ENCODE measurements at places on chromosomes 5 and 9.
A peak's percentile ranks its signal among the peaks of the same experiment; 100 is the strongest.

DNA sequence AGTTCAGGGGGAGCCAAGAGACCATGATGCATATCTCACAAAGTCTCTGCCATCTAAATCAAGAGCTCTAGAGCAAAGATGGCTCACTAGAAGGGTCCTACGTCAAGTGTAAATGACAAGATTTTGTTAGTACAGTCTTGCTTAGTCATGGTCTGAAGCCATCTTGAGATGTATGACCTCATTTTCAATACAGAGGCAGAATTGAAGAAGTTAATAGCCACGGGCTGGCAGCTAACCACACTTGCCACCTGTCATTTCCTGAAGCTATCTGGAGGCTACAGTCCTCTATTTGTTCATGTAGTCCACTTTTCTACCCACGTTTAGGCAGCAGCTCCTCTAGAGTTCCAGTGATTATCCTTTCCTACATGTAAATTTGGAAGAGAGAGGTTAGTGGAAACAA, 231.7 kb upstream of the CDH12 start:
- DNase-seq: no peak

DNA sequence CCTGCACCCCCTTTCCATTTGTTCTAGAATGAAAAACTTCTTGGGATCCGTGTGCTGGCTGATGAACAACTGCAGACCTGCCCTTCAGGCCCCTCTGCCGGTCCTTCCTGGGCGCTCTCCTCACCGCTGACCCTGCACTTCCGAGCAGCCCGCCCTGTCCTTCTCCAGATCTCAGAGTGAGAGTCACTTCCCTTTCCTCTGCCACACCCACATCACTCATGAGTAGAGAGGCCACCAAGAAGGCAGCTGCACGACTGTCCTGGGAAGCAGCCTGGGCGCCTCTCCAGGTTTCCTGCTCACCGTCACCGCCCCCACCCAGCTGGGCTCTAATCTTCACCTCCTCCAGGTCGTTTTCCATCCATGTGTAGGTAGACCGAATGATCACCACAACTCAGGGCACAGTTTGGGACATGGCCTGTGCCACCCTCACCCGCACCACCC, 35.0 kb upstream of the NSMF start:
- no peak for DNase-seq

GRCh38 chr5:134077926-134078580, 36.4 kb upstream of the TCF7 start:
- DNase-seq: no peak

DNA sequence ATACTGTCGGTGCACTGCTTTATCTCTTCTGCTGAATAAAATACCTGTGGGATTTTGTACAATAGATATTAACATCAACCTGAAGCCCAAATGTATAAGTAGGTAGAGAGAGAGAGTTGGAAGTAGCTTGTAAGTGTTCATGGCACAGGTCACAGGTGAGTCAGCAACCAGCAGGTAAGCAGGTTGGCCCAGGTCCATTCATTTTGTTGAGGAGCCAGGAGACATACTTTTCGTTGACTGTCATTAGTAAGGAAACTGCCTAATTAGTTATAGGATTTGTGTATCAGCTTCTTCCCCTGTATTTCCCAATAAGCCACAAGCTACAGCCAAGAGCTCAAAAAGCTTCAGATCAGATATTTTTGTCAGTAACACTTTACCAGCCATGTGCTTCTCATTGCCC, 650.8 kb downstream of the IRX1 start:
- DNase-seq: no peak

DNA sequence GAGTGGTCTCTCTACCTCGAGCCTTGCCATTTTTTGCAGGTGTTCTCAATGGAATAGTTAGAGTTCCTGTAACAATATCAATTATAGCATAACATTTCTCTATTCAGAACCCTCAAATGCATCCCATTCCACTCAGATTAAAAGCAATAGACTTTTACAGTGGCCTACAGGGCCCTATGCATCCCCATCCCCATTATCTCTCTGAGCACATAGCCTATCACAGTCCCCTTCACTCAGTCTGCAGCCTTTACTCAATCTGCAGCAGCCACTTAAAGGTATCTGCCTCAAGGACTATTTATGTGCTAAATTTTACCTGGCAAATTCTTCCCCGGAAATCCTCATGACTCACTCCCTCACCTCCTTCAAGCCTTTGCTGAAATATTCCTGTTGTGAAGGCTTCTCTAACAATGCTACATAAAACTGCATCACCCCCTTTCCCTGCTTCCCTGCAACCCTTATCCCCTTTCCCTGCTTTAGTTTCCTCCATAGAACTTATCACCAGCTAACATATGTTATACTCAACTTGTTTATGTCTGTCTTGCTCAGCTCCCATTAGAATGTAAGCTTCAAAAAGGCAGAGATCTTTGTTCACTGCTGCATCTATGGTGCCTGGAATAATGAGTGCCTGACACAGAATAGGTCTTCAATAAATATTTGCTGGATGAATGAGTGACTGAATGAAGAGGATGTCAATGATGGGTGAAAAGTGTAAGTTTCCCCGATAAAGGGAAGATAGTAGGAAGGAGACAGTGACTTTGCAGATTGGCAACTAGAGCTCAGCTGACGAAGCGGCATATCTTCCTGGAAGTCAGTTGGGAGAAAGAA, 54.1 kb upstream of the ZNF366 start:
- DNase-seq: no peak

GRCh38 chr5:157934600-157934999, 75.7 kb upstream of the CLINT1 start:
- DNase-seq: no peak

- DNase-seq: no peak
These were observed 2.9 kb upstream of the PAX5 start for GRCh38 chr9:37036776-37037502.

- DNase-seq: no peak
These were observed 16.3 kb upstream of the LAMC3 start for GRCh38 chr9:130992682-130993032.

GRCh38 chr9:26508897-26509296, 383.7 kb downstream of the CAAP1 start:
- DNase-seq: no peak

GRCh38 chr9:131275332-131276093, 797 bp downstream of the FAM78A start:
- no peak for DNase-seq

GRCh38 chr5:170219615-170220014, 13.2 kb upstream of the C5orf58 start:
- DNase-seq: peak; percentile 29

- DNase-seq: peak; percentile 96
These were observed 13.0 kb downstream of the SLC25A25 start for GRCh38 chr9:128081056-128081455.

- DNase-seq: peak; percentile 77
These were observed 505.3 kb downstream of the CCDC171 start for GRCh38 chr9:16058131-16058549.

- no peak for DNase-seq
These were observed 41.7 kb downstream of the B4GALT1 start for GRCh38 chr9:33125461-33125860.

DNA sequence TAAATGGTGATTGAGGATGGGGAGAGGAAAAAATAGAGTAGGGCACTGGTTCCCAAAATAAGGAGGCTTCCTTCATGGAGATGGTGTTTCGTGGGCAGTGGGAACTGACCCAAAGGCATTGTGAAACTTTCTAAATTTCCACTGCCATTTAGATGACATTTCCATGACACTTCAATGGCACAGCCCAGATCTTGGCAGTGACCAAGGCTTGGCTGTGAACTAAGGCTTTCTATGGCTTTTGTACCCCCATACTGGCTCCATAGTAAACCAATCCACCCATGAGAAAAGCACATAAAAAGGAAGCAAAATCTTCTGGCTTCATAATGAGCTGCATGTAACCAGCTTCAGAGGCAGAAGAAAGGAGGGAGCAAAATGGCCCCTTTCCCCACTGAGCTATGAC, 321.0 kb upstream of the TLE4 start:
- DNase-seq: no peak

- DNase-seq: no peak
These were observed 56.0 kb upstream of the UBTD2 start for GRCh38 chr5:172339264-172340180.

- no peak for DNase-seq
These were observed 31.7 kb upstream of the MSH3 start for GRCh38 chr5:80622756-80623155.

DNA sequence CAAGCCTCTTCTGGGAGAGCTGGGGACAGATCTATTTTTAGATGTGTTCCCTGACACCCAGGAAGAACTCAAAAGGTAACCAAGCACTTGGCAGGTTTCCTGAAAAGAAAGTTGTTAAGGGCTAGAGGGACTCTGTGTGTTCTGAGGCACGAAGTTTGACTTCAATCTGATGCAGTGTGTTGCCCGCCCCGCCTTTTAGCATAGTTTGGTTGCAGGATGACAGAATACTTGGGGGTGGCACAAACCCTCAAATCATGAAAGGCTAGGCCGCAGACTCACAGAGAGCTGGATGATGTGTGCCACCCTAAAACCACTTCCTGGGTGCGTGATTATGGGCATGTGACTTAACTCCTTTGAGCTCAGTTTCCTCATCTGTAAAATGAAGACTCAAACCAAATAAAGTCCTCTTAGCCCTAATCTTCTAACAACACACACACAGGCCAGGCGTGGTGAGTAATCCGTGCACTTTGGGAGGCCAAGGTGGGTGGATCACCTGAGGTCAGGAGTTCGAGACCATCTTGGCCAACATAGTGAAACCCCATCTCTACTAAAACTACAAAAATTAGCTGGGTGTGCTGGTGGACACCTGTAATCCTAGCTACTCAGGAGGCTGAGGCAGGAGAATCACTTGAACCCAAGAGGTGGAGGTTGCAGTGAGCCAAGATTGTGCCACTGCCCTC, 12.8 kb upstream of the NDFIP1 start:
- DNase-seq: no peak

- DNase-seq: no peak
These were observed 373.3 kb downstream of the TLE4 start for GRCh38 chr9:79945016-79945415.

- DNase-seq: no peak
These were observed 34.8 kb downstream of the TRPC7 start for GRCh38 chr5:136330353-136331038.

GRCh38 chr9:79575547-79575946, 3.8 kb downstream of the TLE4 start:
- no peak for DNase-seq

DNA sequence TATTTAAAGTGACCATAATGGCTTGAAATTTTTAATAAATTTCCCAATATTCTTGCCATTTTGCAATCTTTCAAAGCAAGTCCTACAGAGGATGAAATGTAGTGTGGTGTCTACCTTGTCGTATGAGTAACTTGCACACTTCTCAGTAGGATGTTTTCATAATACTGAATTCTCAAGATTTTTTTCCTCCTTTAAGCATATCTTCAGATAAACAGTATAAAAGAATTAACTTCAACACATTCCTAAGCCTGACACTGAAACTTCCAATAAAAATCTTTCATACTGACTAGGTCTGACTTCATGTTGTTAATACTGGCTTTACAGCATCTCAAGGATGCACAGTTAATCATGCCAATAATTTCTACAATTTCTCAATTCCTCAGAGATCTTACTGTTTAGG, 62.0 kb downstream of the DROSHA start:
- no peak for DNase-seq

GRCh38 chr9:8760000-8760767, 960.6 kb upstream of the DMAC1 start:
- DNase-seq: no peak

DNA sequence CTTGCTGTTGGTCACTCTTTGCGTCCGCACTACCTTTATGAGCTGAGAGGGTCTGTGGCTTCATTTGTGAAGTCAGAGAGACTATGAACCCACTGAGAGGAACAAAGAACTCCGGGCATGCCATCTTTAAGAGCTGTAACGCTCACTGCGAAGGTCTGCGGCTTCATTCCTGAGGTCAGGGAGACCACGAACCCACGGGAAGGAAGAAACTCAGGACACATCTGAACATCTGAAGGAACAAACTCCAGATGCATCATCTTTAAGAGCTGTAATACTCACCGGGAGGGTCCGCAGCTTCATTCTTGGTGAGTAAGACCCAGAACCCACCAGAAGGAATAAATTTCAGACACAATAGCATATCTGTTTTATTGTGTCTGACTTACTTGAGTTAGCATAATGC, 19.2 kb downstream of the GCNT1 start:
- DNase-seq: no peak

GRCh38 chr5:140674629-140675028, 1.3 kb upstream of the DND1 start:
- DNase-seq: no peak

- DNase-seq: no peak
These were observed 37.8 kb upstream of the ANKRD34B start for GRCh38 chr5:80607832-80608231.

DNA sequence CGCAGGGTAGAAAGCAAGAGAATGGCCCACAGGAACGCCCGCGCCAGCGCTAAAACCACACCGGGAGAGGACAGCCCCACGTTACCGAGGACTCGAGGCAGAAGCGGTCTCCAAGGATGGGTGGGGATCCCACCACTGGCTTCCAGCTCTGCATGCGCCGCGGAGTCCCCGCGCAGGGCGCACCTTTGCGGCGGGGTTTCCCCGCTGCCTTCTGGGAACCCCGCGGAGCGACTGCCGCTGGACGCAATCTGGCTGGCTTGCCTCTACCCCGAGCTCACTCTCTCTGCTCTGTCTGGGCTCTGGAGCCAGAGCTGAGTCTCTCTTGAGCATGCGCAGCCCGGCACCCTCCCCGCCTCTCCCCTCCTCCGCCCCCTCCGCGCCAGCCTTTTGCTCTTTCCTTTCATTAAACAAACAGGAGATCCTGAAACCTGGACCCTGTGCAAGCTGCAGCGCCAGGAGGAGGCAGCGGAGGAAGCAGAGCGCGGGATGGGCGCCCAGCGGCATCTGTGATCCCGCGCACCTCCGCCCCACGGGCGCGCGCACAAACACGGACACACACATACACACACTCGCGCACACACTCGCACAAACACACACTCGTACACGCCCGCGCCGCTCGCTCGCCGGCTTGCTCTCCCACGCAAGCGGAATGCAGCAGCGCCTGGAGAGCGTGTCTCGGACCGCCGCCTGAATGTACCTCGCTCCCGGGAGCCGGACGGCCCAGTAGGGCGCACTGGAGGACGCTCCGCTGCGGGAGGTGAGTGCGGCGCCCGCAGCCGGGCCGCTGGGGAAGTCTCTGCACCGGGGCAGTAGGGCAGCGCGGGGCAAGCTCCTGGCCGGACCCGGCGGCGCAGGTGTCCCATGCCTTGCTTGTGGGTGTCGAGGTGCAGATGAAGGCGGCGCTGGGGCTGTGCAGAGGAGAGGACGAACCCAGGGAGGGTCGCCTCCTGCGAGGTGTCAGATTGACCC, at the start of gene PLPPR1:
PLPPR1 (plus strand) TSS at position 382 of the 969 bp plus-strand sequence.
- DNase-seq: peak; percentile 7

All from hepatic stellate cell (primary cell).